ENCODE measurements at places on chromosomes 12 and 14.
A peak's percentile ranks its signal among the peaks of the same experiment; 100 is the strongest.

DNA sequence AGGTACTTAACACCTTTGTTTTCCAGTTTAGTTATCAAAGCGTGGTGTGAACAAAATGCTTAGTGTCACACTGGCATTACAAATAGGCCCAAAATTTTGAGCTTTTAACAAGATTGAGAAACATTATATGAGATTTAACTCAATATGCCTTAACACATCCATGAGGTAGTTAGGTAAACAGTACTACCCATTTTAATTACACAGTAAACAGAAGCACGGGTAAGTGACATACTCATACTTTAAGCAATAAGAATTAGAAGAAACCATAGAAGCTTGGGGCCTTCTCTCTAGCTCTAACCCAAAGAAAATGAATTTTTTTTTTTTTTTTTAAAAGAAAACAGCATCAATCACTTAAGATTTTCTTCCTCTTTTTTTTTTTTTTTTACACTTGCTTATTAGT, 15.5 kb upstream of the PHLDA1 start:
- no peak for DNase-seq

DNA sequence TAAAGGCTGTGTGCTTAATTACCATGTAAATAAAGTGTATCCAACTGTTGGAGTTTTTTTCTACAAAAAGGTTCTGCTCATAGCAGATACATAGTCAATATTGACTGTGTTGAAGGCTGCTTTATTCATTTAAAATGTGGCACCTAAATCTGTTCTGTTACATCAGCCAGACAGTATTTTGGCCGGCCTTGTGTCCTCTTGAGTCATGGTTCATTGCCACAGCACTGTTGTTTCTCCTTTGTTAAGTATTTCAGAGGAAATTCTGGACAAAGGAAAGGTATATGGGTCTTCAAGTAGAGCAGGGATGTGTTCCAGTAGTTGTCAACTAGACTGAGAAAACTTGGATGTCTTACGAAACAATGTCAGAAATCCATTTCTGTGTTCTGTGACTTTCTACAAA, 95.5 kb downstream of the SLC38A6 start:
- DNase-seq = no peak

GRCh38 chr14:50362764-50363713, 33.6 kb downstream of the CDKL1 start:
- DNase-seq = peak; percentile 31

- DNase-seq = no peak
These were observed 58.9 kb upstream of the DUSP6 start for GRCh38 chr12:89411234-89411633.

- no peak for DNase-seq
These were observed 77.5 kb upstream of the RASSF3 start for GRCh38 chr12:64532734-64533351.

DNA sequence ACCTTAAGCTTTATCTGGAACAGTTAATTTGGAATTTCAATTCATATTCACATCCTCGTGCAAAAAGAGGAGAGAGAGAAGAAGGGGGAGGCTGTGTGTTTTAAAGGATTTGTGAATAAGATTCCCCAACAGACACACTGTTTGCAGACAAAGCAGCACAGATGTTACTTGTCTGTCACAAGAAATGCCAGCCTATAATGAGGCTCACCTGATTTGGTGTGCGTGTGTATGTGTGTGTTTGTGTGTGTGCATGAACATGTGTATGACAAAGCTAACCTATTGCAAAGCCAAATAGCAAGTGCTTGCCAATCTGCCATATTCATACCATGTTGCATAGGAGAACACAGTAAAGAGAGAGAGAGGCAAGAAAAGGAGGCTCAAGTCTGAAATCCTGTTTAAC, 361.6 kb upstream of the NOVA1 start:
- no peak for DNase-seq

DNA sequence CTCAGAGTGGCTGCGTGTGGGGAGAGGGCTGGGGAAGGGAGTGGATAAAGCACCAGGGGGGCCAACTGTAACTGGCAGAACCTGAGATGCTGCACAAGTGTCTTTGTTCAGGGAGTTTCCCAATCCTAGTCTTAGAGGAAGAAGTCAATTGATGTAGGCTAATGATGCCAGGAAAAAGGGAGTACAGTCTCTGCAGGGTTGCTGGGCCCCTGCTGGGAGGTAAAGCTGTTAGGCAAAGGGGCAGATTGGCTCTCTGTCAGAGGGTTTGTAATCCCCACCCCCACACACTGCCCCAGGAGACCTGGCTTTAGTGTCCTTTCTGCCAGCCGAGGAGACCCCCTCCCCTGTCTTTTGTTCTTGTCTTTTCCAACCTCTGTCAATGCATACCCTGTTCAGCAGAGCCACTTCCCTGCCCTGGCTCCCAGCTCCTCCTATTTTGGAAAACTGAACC, 178.4 kb downstream of the KCNA5 start:
- DNase-seq = no peak

- DNase-seq = peak; percentile 34
These were observed 536.3 kb upstream of the CCDC196 start for GRCh38 chr14:65949711-65950516.

- DNase-seq = no peak
These were observed 75.8 kb downstream of the EP400 start for GRCh38 chr12:132025526-132025925.

DNA sequence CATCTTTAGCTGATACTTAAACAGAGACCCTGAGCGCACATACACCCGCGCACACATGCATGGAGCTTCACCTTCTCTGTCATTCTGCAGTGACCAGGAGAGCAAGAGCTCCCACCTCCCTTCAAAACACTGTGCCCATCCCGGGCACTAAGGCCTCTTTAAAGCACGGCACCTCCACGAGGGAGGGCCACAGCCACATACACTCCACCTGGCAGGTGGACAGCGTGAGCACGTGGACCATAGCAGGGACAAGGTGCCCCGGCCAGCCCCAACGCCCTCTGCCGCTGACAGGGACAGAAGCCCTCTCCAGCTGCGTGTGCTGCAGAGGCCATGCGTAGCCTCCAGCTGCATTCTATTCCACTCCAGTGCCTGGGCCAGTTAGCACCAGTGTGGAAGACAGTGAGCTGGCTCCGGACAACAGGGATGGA, 5.4 kb downstream of the GAPDH start:
- DNase-seq = no peak

- no peak for DNase-seq
These were observed 166.5 kb upstream of the GSC start for GRCh38 chr14:94936401-94936892.

DNA sequence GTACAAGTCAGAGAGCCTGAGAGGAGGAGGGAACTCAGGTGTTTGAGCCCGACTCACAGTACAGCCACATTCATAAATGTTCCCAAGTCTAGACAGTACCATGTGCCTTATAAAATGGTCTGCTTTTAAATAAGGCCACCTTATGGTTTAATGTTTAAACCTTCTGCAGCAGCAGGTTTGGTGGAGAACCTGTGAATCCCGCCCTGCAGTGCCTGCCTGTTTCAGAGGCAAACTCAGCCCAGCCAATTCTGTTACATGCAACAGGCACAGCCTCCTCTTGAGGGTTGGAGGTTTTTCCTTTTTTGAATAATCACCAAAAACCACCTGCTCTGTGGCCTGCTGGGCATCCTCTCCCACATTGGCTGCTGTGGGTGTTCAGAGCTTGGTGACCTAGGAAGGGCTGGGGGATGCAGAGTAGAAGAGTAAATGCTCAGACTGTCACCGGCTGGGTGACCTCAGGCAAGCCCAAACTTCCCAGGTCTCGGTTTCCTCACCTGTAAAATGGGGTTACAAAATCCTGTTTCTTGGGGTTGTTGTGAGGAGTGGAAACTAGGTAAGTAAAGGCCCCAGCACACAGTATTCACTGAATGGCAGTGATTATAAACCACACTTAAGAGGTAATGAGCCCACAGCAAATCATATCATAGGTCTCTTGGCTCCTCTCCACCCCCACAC, 28.0 kb downstream of the NUAK1 start:
- DNase-seq = no peak

DNA sequence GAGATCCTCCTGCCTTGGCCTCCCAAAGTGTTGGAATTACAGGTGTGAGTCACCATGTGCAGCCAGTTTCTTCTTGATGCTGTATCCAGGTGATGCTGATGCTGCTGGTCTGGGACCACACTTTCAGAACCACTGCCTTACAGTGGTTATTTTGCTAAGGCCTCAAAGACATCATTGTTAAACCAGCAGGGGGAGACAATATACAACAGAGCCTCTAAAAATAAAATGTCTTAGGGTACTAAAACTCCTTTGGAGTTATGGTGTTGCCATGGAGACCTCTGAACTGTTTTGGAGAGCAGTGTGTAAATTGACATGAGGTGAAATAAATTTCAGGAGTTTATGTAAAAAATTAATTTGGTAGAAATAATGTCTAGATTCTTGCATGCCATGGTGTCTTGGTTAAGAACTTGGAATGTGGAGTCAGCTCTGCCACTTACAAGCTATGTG, 1.1 kb upstream of the ARG2 start:
- peak; percentile 68 for DNase-seq

DNA sequence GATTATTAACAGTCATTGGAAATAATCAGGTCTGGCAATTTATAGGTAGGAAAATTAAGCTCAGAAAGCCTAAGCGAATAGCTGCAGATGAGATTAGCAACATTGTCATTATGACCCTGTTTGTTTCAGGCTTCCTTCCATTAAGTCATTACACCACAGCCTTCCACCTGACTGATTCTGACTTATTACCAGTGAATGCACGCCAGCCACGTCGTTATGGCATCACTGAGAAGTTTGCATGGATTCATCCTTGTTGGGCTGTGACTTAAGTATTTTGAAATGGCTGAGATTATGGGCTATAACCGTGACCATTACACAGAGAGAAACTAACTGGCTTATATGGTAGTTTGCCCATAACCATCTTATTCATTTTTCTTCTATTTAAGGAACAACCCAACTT, 18.6 kb downstream of the RASSF8 start:
- no peak for DNase-seq

DNA sequence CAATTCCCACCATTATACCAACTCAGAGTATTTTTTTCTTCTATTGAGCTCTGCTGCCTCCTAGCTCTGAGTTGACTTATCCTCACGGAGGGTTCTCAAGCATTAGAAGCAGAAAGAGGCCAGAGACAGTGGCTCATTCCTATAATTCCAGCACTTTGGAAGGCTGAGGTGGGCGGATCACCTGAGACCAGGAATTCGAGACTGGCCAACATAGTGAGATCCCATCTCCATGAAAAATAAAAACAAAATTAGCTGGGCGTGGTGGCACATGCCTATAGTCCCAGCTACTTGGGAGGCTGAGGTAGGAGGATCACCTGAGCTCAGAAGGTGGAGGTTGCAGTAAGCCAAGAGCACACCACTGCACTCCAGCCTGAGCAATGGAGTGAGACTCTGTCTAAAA, 21.0 kb downstream of the HPD start:
- DNase-seq = no peak

- DNase-seq = no peak
These were observed 75.3 kb downstream of the ACACB start for GRCh38 chr12:109191621-109192250.

- no peak for DNase-seq
These were observed 11.5 kb upstream of the TSPAN11 start for GRCh38 chr12:30914986-30915591.

- DNase-seq = no peak
These were observed 439.6 kb upstream of the LRFN5 start for GRCh38 chr14:41167040-41167439.

- no peak for DNase-seq
These were observed 664.7 kb downstream of the NRXN3 start for GRCh38 chr14:78834766-78835451.

GRCh38 chr14:74533576-74533975, 40.0 kb downstream of the ISCA2 start:
- no peak for DNase-seq

GRCh38 chr12:51904951-51905470, 2.3 kb upstream of the ACVRL1 start:
- no peak for DNase-seq

DNA sequence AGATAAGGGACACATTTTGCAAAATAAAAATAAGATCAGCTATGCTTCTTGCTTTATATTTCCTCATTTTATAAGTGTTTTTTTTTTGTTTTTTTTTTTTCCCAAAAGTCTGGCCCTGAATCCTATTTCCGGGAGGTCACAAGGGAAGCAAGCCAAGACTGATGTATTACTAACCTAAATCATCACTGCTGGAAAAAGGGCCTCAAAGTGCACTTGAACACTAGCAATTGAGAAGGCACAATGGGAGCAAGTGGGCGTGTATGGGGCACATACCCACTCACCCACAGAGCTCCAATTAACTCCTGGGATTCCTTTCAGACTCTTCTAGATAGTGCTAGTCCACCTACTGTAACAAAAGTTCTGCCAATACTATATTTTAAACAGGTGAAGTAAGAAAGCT, 58.8 kb downstream of the STON2 start:
- DNase-seq = no peak

DNA sequence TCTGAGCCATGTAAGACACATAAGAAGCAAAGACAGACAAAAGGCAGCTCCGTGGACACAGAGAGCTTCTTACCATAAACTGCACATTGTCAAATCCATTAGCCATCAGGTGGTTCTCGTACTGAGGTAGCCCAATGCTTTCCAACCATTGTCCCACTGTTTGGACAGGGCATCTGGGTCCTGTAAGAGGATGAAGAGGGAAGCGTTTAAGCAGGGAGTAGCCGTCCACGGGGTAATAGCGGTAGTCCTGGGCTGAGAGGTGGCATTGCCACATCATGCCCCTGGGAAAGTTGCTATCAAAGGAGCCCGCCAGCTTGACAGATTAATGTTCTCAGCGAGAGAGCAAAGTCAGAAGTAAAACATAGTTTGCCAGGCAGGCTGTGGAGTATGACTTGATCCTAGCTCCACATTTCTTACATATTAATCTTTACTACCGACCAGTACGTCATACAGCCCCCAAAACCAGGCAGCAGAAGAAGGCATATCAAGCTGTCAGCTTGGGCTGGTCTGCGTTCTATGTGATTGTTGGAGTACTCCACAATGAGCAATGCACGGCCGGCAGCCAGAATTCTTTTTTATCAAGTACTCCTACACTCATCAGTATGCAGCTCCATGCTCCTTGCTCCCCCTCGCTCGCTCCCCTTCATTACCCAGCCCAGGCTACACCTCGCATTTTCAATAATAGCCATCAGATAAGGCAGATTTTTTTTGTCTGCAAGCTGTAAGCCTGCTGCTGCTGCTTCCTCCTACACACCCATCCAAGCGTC, 493.2 kb upstream of the GARIN6 start:
- no peak for DNase-seq
